ENCODE measurements at places on chromosomes 12 and 14.

DNA sequence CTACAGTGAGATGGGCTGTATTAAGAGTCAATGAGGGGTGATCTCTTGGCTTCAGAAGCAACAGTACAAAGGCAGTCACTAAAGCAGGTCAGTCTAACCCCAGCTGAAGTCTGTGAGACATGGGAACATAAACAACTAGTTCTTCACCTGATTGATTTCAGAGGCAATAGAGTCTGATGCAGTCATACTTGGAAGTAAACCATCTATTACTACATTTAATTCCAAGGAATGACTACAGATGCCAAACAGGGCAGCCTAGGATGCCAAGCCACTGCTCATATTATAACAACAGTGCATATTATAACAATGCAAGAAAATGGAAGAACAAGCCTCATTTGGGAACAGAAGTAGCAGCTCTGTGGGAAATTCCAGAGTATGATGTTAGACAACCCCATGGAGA is 35.8 kb downstream of the GRIN2B start:
- DNase-seq: no peak

DNA sequence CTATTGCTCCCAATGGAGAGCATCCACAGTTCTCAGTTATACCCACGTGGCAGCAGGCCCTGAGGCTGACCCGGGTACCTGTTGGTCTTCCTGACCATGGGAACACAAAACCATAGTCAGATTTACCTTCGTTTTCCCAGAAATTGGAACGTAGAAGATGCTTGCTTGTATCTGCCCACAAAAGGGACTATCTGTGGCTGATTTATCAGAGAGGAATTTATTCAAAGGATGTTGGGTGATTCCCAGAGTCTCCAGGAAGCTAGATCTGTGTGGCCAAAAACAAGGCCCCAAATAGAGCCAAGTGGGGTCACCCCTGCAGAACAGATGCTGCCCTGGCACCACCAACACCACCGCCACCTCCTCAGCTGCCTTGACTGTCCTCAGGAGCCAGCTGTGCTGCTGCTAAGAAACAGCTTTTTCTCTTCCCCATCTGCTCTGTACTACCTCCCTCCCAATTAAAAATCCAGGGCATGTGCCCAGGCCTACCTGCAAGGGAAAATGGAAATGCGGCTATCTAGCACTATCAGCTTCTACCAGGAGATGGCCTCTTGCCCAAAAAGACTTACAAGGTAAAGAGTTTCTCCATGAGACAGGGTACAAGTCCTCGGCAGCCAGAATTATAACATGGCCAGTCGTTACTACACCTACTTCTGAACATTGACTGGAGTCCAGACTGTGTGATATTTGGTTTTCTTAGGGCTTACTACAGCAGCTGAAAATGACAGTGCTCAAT is 128.6 kb upstream of the PLEKHG7 start:
- no peak for DNase-seq

GRCh38 chr14:101110729-101111619 is 207.5 kb upstream of the RTL1 start:
- DNase-seq: no peak

DNA sequence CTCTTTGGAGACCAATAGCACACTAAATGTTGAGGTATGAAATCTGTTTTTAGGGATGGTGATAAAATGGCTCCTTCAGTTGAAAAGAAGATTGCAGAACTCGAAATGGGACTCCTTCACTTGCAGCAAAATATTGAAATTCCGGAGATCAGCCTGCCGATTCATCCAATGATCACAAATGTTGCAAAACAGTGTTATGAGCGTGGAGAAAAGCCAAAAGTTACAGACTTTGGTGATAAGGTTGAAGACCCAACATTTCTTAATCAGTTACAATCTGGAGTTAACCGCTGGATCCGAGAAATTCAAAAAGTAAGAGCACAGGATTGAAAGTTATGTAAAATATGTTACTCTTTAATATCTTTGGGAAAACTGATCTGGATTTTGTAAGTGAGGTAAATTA is 15.3 kb downstream of the DYNC1H1 start:
- DNase-seq: no peak

Data from effector memory CD8-positive, alpha-beta T cell (primary cell).